NCI-H1105 (cell line): ENCODE measurements at places on chromosomes 13 and 19.
A peak's percentile ranks its signal among the peaks of the same experiment; 100 is the strongest.

DNA sequence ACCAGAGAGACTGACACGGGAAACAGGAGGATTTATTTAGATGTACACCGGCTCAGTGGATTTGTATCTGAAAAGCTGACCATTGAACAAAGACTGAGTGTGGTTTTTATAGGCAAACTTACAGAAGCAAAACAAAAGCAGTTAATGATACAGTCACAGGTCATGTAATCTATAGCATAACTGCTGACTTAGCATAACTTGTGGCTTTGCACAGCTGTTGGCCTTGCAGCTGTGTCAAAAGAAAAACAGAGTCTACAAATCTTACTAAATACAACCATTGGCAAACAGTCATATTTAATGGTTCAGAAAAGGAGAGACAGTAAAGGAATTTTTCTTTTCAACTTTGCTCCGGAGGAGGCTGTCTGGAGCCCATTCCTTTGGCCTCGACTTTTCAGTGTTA, 2.3 kb upstream of the ILF3 start:
- DNase-seq: no peak

- DNase-seq: no peak
These were observed at the start of gene CYP4F3 for GRCh38 chr19:15640294-15640903. CYP4F3 (plus strand) TSS chr19:15640897; CDS start chr19:15641416, 519 bp downstream.

GRCh38 chr19:40279761-40280607, 5.2 kb downstream of the AKT2 start:
- no peak for DNase-seq

GRCh38 chr19:11453468-11454341, 18.3 kb downstream of the PRKCSH start:
- no peak for DNase-seq

DNA sequence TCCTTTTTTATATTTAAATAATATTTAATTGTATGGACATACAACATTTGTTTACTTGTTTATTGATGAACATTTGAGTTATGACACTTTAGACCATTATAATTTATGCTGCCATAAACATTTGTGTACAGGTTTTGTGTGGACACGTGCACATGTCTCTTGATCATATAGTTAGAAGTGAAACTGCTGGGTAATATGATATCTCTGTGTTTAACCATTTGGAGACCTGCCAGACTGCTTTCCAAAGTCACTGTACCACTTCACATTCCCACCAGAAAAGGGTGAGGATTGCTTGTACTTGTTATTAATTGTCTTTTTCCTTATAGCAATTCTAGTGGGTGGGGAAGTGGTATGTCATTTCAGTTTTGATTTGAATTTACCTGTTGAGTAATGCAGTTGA, 145.6 kb upstream of the KLHL1 start:
- DNase-seq: peak; percentile 82
